ENCODE measurements at places on chromosomes 2 and 18.

- DNase-seq: no peak
These were observed 18.3 kb downstream of the GYPC start for GRCh38 chr2:126674075-126674744.

DNA sequence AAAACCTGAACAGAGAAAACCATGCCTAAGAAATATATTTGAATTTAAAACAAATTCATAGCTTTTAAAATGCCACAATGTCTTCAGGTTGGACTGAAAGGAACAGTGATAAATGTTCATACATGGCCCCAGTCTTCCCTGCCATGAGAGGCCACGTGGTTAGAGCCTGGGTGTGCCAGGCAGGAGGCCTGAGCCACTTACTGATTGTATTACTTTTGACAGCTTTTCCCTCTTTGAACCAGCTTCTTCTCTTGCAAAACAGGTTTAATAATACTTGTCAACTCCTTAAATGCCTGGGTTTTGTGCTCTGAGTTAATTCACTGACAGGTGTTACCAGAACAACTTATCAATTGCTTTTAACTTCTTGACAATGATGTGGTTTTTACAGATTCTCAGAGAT, 27.0 kb downstream of the RBKS start:
- DNase-seq: no peak

DNA sequence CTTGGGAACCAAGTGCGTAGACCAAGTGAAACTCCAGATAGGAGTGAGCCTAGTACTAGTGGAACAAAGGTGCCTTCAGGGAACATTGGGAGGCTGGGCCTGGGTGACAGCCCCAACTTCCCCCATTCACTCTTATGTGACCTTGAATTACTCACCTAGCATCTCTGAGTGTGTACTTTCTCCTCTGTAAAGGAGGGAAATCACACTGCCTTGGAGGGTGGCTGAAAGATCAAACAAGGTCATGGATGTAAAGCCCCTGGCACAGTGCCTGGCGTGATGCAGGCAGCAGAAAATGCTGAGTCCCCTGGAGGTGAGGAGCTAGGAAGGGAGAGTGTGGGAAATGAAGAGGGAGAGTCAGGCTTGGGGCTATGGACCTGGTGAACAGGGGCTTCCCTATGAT, 45.9 kb downstream of the MARCO start:
- DNase-seq: no peak

DNA sequence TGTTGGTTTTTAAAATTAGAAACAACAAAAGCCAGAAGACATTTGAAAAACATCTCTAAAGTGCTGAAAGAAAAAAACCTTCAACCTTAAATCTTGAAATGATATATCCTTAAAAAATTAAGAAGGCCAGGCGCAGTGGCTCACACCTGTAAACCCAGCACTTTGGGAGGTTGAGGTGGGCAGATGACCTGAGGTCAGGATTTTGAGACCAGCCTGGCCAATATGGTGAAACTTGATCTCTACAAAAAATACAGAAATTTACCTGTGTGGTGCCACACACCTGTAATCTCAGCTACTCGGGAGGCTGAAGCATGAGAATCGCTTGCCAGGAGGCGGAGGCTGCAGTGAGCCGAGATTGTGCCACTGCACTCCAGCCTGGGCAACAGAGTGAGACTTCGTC, 87.7 kb upstream of the SIX2 start:
- DNase-seq: no peak
